ENCODE measurements at places on chromosomes 11 and 22.
A peak's percentile ranks its signal among the peaks of the same experiment; 100 is the strongest.

GRCh38 chr22:25054943-25055511 is 102.5 kb downstream of the KIAA1671 start:
- peak; percentile 92 for DNase-seq

GRCh38 chr11:122594986-122595645 is 60.4 kb upstream of the UBASH3B start:
- DNase-seq = no peak

- DNase-seq = no peak
Observed at GRCh38 chr22:49936973-49937757, 18.7 kb downstream of the CRELD2 start.

- DNase-seq = no peak
Observed at GRCh38 chr11:19428206-19429002, 187.7 kb upstream of the E2F8 start.

DNA sequence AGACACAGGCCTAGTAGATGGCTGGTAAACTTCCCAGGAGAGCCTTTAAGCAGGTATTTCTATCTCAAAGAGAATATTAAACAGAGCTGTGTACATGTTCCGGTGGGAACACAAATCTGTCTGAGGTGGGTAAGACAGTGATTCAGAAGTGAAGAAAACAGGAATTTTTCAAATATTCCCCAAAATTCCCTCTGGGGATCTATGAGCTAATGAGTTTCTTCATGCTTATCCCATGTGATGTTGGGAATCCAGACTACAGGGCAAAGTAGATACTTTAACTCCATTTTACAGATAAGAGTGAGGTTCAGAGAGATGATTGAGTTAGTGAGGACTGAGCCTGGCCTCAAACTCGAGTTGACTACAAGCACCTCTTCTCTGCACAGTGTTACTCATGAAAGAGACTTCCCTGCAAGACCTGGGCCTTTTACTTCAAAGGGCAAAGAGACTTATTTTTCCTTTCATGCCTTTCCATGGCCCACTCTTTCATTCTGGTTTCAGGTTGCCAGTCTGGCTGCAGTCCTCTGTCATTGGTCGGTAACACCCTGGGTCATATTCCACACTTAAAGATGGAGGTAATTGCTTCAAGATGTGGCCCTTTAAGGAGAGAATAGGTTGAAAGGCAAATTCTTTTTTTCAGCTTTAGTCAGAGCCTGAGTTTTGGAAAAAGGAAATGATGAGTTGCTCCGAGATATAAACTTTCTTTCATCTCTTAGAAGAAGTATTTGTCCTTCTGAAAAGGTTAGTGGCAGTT is 70.1 kb downstream of the CYB5R2 start:
- no peak for DNase-seq

DNA sequence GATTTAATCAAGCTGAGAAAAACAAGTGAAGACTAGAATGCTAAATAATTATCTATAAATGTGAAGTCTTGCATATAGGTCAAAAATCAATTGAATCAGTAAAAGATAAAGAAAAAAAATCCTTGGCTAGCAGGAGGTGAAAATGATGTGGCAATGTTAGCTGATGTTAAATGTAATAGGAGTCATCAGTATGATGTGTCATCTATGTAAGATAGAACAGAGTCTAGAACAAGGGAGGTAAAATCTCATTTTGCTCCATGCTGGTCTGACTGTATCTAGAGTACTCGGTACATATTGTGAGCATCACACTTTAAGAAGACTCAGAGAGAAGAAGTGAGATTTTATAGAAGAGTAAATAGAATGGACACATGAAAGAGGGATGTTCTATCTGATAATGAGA is 721.2 kb downstream of the ETS1 start:
- no peak for DNase-seq

GRCh38 chr11:58285483-58286040 is 17.5 kb upstream of the OR10W1 start:
- no peak for DNase-seq

DNA sequence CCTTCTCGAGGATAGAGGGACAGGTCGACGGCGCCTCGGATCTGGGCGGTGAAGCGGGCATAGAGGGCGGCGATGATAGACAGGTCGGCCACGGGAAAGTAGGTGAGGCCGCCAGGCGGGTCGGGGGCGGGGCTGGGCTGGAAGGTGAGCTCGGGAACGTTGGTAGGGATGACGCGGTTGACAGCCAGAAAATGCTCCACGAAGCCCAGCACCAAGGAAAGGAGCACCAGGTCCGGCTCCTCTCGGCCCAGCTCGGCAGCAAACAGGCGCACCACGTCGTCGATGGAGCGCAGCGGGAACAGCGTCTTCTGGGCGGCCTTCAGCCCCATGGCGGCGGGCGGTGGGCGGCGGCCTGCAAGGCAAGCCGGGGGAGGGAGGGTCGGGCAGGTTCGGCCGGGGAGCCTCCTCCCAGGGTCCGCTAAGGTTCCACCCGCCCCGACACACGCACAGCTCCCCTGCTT is 540 bp downstream of the MEN1 start:
- DNase-seq = peak; percentile 7

- DNase-seq = peak; percentile 98
Observed at GRCh38 chr11:61827571-61828378, at the start of gene FADS2. Gene FADS2, plus strand, starts transcription at chr11:61828300. Its CDS starts 91 bp downstream, at chr11:61828391.

- DNase-seq = no peak
Observed at GRCh38 chr11:44467413-44467812, 98.0 kb upstream of the CD82 start.

- DNase-seq = no peak
Observed at GRCh38 chr11:44516688-44517507, 48.6 kb upstream of the CD82 start.

DNA sequence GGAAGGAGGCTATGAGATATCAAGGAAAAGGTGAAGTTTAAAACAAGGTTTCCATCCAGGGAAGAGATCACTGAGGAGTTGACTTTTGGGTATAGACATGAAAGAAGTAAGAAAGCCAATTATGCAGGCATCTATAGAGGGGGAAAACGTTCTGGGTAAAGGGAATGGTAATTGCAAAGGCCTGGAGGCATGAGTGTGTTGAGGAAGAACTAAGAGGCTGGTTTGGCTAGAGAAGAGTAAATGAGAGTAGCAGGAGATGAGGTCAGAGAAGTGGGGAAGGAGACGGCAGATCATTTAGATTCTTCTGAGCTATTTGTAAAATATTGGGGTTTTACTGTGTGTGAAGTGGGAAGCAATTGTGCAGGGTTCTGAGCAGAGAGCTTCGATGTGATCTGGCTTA is 7.6 kb downstream of the ENDOD1 start:
- DNase-seq = no peak

DNA sequence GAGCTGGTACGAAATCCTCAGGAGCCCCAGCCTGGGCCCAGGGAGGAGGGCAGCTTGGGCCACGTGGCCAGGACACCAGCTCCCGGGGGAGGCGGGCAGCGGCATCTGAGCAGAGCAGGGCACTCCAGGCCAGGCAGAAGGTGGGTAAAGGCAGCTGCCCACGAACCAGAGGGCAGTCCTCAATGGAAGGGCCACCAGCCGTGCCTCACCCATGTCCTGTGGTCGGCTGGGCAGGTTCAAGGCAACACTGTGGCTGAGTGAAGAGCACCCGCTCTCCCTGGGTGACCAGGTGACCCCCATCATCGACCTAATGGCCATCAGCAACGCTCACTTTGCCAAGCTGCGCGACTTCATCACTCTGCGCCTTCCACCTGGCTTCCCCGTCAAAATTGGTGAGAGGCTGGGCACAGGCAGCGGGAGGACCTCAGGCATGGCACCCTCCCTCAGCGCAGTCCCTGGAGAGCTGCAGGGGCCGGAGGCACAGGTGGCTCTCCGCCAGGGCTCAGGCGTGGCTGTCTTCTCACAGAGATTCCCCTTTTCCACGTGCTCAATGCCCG is 2.5 kb upstream of the SSH3 start:
- no peak for DNase-seq

GRCh38 chr11:130890039-130890745 is 26.1 kb downstream of the SNX19 start:
- DNase-seq = peak; percentile 14

- no peak for DNase-seq
Observed at GRCh38 chr22:32852395-32853251, 51.1 kb downstream of the TIMP3 start.

GRCh38 chr11:17652556-17652955 is 66.8 kb upstream of the MYOD1 start:
- no peak for DNase-seq

DNA sequence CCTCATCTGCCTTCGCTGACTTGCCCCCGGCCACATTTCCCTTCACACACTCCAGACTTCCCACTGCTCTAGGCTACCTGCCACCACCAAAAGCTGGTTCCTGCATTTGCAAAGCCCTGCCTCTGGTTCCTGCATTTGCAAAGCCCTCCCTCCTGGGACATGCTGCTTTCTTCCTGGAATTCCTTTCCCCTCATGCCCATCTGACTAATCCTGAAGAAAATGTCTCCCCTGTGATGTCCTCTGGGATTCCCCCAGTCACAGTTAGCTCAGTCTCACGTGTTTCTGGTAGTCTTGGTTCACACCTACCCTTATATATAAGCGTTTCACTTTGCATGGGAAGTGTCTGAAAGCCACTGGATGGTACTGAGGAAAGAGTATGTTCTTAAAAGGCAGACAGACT is 206.9 kb downstream of the DBX1 start:
- no peak for DNase-seq

DNA sequence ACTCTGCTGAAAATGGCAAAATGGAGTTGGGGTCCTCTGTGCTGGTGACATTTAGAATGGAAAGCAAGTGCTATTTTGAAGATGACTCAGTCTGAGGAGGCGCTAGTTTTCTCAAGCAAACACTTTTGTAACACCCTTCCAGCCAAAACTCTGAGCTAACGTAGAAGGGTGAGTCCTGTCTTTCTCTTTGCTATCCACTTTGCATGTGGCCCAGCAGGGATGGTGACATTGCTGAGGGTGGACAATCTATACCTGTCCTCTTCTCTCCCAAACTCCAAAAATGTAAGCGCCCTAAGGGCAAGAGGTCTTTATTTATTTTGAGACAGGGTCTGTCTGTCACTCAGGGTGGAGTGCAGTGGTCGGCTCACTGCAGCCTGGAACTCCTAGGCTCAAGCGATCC is 3.6 kb upstream of the KAT5 start:
- no peak for DNase-seq

- DNase-seq = no peak
Observed at GRCh38 chr11:9573775-9574621, 528 bp downstream of the WEE1 start.

DNA sequence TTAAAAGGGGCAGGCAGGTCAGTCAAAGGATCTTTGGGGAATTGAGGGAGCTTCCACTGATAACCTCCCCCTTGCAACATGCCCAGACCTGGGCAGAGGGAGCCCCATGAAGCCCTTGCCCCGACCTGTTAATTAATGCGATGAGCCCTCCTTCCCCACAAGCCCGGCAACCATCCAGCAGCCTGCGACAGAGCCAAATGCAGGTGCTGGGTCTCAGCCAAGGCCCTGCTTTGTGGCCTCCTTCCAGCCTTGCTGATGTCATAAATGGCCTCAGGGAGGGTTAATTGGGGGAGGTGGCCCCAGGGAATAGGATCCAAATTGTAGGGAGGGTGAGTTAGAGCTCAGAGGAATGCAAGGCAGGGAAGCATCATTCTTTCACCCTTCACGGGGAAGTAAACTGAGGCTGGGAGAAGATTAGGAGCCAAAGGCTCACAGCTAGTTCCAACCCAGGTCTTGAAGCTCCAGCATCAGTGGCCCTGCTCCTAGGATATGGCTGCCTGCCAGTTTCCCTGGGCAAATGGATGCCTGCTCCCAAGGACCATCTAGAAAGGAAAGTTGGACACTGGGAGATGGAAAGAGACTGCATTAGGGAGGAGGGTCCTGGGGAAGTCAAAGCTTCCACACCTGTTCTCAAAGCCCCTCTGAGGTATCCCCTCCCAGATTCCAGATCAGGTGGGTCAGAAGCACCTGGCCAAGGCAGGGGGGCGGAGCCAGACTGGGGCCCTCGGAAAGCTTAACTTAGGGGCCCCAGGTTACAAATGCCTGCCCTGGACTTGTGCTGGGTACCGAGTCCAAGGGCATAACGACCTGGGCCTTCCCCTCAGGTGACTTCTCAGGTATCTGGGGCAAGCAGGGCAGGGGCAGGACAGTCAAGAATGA is 34.1 kb downstream of the LMO1 start:
- no peak for DNase-seq

- no peak for DNase-seq
Observed at GRCh38 chr11:120019191-120019590, 118.7 kb downstream of the TRIM29 start.

DNA sequence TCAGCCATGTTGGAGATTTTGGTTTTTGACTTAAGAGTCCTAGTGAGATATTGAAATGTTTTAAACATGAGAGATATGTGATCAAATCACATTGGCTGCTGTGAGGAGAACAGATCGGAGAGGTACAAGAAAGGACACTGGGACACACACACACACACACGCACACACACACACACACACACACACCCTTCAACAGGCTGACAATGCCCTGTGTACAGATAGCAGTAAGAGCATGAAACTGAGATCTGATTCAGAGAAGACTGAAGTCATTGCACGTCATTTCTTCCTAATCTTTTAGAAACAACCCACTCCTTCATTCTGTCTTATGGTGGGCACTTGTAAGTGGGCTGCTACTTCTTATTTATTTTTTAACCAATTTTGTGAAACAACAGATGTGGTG is 200.5 kb upstream of the E2F8 start:
- no peak for DNase-seq

DNA sequence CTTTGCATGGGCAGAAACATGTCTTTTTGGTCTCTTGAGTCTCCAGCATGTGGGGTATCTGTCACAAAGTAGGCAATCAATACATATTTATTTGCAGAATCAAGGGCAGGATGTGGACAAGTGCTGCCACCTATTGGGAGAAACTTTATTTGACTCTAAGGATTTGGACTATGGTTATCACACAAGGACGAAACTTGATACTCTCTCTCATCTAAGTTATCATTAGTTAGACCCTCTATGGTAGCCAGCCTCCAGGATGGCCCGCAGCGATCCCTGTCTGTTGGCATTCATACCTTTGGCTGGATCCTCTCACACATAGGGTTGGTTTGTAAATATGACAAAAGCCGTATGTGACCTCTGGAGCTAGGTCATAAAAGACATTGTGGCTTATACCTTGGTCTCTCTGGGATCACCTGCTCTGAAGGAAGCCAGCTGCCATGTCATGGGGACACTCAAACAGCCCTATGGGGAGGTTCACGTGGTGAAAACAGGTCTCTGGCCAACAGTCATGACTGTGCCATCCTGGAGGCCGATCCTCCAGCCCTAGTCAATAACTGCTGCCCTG is 1.1 kb upstream of the FBXO7 start:
- DNase-seq = peak; percentile 82

GRCh38 chr11:970319-970871 is 44.7 kb downstream of the AP2A2 start:
- DNase-seq = peak; percentile 32

DNA sequence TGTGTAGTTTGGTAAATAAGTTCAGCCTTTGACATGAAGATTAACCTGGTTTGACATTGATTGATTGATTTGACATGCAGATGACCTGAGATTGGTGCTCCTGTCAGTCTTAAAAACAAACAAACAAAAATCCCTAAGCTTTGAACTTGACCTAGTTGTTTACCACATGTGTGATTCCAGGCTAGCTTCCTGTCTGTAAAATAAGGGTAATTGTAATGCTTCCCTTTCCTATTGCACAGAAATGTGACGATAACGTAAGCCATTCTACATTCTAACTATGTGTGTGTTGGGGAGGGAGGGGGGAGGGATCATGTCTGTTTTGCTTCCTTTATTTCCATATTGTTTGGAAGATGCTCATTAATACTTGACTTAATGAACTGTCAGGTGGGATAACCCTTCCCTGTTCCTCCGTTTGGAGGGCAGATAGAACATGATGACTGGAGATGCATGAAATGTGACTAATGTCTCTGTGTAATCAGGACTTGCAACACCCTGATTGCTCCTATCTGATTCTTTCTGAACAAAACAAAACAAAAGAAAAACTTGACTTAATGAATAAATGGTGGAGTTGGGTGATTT is 106.1 kb upstream of the CLMP start:
- no peak for DNase-seq

Data from activated CD4-positive, alpha-beta T cell treated with anti-CD3 and anti-CD28 coated beads, Interleukin-2, amount 50 U/mL, for 16 hours (primary cell).